ENCODE measurements at places on chromosomes 16 and 17.

DNA sequence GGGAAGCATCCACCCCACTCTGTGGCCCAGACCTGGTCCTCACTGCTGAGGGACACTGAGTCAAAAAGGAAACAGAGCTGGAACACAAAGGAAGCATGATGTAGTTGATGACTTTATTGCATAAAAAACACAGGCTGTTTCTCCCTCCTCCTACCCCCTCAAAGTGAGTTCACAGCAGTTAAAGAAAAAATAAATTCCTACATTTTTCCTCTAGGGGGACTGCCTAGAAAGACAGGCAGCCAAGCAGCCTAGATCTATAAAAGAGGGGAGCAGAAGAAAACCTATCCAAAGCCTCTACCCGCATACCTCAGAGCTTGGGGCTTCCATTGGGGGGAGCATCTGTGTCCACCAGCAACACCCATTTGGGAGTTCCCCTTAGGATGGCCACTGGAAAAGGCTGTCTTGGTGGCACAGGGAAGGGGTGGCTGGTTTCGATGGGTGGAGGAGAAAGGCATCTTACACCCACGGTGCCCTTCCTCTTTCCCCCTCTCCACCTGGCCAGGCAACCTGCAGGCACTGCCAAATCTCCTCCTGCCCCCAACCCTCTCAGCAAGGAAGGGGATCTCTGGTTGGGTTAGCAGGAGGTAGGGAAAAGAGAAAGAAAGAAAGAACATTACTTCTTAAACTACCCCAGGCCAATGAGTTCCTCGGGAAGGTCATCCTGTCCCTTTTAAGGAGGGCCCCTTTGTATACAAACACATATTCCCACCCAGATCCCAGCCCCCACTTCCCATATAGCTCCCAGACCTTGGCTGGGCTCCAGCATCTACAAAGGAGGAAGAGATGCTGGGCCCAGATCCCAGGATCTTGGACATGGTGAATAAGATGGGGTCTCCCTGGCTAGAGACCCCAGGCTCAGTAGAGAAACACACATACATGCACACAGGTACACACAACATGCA is 4.0 kb upstream of the SCRN2 start:
- no peak for DNase-seq

- no peak for DNase-seq
Observed at GRCh38 chr16:24409045-24409444, 130.3 kb upstream of the RBBP6 start.

DNA sequence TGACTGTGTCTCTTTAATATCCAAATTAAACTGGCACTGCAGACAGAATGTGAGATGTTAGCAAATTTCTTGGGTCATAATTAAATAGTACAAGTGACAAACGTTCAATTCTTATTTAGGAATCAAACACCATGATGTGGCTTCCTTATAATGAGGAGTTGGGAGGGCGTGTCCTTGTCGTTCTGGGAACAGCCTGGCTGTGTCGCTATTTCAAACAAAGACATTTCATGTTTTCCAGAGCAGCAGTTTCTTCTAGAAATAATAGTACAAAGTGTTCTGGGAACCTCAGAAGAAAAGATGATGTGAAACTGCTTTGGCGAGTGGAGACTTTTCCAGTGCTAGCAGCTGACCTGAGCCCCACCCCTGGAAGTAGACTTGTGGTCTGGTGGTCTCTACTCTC is 301.7 kb upstream of the N4BP1 start:
- DNase-seq = no peak

DNA sequence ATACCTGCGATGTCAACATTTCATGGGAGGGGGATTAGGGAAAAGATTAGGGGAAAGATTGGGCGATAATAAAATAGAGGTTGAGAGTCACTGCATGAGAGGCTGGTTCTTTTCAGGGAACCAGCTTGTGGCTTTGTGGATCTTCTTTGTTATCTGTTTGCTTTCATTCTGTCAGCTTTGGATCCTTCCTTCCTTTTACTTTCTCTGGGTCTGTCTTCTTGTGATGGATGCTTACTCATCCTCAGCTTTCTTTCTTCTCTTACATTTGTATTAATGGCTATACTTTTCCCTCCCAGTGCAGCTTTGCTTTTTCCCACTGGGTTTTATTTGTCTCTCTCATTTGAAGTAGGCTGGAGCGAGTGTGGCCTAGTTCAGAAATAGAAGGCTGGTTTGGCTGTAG is 47.1 kb downstream of the RPTOR start:
- DNase-seq = no peak

- DNase-seq = no peak
Observed at GRCh38 chr17:40035162-40035559, 19.0 kb downstream of the MED24 start.

DNA sequence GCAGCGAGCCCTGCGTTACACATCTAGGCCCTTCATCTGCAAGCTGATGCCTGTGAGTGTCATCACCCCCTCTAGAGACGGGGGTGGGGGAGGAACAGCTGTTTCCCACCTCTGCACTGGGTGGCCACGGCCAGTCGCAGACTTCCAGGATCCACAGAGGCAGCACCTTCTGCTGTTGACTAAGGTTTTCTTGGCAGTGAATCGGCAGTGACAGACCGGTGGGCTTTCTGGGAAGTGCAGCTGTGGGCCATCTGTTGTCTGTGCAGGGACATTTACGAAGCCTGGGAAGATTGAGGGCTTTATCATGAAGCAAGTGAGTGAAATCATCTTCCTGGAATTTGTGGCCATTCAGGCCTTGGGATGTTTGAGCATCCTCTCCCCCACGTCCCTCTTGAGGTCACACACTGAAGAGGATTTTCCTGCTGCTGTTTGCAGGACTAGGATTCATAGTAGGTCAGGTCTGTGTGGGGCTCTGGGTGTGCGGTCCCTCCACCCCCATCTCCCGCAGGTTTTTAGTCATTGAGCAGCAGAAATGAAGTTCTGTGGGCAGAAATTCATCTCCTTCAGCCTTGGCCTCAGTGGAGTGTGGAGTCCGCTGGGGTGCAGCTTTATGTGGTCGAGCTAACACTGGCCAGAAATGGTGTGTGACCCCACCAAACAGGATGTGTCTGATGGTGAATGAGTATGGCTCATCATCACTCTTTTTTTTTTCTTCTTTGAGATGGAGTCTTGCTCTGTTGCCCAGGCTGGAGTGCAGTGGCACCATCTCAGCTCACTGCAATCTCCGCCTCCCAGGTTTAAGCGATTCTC is 12.0 kb downstream of the PGS1 start:
- no peak for DNase-seq

GRCh38 chr16:57343221-57343620 is 15.4 kb upstream of the CCL22 start:
- DNase-seq = no peak

- no peak for DNase-seq
Observed at GRCh38 chr16:83878838-83879237, 20.1 kb upstream of the MLYCD start.

DNA sequence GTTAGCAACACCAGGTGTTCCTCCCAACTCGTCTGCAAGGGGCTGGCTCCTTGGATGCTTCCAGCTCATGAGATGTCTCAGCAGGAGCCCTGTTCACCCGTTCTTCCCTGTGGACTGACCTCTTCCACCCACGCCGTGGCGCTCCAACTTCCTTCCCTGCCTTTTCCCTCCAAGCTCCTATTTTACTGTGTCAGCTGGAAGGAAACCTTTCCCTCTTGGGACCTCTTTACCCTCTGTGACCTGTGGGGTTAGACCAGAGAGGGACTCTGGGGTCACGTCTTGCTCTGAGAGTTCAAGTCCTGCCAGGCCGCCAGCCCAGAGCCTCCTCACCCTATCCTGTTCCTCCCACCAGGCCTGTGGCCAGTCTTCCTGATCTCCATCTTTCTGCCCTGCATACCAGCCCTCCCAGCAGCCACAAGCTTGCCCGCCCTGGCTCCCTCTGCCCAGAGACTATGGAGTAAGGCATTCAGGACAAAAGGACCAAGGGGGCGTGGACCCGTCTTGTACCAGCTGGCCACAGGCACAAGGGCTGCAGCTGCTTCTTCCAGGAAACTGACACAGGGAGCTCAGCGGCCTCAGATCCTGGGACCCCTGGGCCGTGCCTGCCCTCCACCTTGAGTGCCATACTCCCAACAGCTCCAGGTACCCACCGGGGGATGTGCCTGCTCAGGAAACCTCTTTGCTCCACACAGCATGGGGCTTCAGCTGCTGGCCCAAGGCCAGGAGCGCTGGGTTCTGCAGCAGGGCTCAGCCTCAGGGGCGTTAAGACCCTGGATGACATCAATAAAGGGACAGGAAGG is 3.0 kb downstream of the PAQR4 start:
- no peak for DNase-seq

- peak; percentile 90 for DNase-seq
Observed at GRCh38 chr17:58344791-58345157, 7.2 kb downstream of the SUPT4H1 start.

DNA sequence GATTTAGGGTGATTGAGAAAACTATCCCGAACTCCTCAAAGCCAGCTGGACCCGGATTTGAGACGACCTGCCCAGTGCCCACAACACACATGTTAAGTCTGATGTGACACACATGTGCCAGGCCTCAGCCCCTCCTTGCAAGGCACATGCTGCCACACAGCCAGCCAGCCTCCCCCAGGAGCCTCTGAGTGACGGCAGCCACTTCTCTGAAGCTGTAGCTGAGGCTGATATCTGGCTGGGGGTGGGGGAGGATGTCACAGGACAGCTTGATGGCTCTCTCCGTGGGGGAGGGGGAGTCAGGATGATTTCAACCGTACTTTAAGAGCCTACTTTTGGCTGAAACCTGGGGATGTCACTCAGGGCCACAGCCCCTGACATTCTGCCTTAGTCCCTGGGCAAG is 40.9 kb downstream of the SRCIN1 start:
- no peak for DNase-seq

DNA sequence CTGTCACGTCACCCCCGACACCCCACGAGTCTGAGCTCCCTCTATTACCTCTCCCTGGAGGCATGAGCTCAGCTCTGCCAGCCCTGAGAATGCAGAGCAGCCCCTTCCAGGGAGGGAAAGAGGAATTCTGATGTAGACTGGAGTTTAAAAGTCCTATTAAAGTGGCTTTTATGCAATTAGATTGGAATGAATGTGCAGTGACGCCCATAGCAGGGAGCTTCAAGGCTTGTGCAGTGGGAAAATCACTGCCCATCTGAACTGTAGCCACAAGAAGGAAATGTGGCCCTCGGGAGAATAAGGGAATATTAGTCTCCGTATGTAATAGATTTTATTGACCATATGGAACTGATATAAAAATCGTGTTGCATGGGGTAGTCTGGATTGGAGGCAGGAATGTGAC is 66.9 kb downstream of the ZNF423 start:
- DNase-seq = no peak

- DNase-seq = no peak
Observed at GRCh38 chr16:73231944-73232554, 184.1 kb upstream of the ZFHX3 start.

- no peak for DNase-seq
Observed at GRCh38 chr16:11377154-11377553, 31.9 kb downstream of the RMI2 start.

DNA sequence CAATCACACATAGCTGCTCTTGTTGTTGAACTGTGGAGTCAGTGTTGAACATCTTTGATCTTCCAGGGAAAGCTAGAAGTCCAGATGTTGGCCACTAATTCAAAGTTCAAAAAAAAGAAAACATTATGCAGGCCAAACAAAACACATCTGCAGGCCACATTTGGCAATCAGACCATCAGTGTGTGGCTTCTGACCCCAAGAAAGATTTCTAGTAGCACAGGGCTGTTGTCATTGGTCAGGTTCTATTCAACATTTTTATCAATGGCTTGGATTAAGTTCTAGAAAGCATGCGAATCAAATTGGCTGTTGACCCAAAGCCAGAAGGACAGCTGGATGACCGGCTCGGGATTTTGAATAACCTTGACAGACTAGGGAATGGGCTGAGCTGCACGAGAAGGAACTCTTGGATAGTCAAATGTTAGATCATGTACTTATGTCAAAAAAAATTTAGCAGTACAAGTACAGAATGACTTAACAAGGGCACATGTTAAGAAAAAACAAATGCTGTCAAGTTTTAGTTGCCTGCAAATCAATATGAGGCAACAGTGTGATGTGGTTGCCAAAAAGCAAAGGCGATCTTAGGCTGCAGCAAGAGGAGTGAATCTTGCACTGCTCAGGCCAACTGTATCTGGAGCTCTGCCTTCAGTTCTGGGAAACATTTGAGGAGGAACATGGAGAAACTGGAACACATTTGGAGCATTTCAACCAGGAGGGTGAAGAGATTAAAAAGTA is 187.6 kb downstream of the RGS9 start:
- DNase-seq = no peak

- no peak for DNase-seq
Observed at GRCh38 chr17:27218719-27219488, 75.0 kb upstream of the WSB1 start.

GRCh38 chr16:13866073-13866472 is 53.9 kb upstream of the ERCC4 start:
- DNase-seq = peak; percentile 4

DNA sequence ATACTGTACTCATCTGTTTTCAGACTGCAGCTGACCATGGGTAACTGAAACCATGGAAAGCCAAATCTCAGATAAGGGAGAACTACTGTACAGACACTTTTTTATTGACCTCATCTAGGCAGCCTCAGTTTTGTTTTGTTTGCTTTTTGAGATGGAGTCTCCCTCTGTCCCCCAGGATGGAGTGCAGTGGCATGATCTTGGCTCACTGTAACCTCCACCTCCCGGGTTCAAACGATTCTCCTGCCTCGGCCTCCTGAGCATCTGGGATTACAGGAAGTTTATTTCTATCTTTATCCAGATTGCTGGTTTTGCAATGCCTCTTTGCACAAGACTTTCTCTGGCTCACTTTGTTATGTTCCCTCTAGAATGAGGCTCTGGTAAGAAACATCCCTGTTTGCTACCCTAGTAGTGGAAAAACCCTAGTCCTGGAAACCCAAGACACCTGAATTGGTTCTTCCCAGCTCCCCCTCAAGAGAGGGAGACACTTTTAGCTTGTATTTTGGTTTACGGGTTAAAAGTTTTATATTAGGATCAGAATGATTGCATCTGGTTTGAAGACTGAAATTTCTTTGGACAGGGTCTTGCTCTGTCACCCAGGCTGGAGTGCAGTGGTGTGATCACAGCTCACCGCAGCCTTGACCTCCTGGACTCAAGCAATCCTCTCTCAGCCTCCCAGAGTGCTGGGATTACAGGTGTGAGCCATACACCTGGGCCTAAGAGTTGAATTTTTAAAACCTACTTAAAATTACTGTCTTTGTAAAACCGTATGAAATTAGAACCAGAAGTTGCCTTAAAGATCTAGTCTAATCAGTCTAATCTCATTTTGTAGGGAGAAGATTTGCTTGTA is 38.9 kb downstream of the ZNF207 start:
- DNase-seq = no peak

GRCh38 chr16:1708768-1709180 is 2.8 kb downstream of the MAPK8IP3 start:
- peak; percentile 1 for DNase-seq

DNA sequence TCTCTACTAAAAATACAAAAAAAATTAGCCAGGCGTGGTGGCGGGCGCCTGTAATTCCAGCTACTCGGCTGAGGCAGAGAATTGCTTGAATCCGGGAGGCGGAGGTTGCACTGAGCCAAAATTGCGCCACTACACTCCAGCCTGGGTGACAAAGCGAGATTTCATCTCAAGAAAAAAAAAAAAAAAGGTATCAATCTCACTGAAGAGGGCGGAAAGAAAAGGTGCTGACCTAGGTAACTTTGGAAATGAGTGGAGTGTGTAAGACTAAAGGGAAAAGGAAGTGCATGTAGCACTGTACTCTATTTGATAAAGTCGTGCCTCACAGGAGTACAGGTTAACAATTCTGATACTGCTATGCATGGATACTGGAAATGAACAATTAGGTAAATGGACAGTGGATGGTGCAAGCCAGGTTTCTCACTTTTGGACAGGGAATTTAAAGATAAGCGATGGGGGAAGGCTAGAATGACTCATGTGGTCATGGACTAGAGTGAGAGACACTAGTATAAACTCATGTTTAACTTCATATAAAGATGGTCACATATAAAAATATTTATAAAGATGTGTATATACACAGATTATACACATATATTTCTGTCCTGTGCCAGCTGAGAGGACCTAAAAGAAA is 142.9 kb downstream of the CDK5R1 start:
- DNase-seq = no peak

All from CD4-positive, alpha-beta T cell treated with Interleukin-4 for 4 hours (primary cell).